Skeletal muscle cell (primary cell): ENCODE measurements at places on chromosomes 13 and 19.

- no peak for DNase-seq
Measured at GRCh38 chr13:42581427-42581826, 7.5 kb downstream of the TNFSF11 start.

DNA sequence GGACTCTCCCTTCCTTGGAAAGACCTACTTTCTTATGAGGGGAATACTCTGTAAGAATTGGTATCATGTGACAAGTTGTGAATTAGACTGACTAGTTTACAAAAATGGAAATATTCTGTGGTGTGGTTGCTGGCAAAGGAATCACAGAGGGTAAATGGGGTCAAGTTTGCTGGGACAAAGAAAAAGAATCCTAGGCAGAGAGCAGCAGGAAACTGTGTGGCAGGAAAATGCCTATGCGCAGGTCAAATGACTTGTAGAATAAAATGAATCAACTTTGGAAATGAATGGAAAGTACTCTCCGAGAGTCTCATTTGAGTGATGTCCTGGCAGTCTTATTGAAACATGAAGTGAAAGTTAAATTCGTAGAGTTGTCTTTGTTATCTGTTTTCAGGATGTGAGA is 1250.7 kb downstream of the UQCRFS1 start:
- DNase-seq: no peak

DNA sequence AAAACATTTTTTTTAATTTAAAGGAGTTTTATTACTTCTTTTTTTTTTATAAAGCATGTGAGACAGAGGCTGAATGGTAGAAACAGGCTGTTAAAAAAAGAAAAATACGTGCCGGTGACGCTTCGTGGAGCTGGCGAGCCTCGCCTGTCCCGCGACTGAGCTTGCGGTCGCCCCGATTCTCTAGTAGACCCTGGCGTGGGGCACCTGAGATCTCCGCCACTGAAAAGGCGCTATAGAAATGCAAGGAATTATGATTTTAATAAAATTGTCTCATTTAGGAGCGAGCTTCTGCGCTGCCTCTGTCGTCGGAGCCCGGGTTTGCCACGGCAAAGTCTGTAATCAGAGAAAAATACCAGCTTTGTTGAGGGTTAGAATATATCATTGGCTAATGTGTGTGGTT is 18.4 kb downstream of the NFIX start:
- no peak for DNase-seq

- DNase-seq: no peak
Measured at GRCh38 chr13:30422054-30422839, at the start of gene UBE2L5. Gene UBE2L5, plus strand, starts transcription at chr13:30422493. Its CDS starts 5,498 bp downstream, at chr13:30427991.

- DNase-seq: no peak
Measured at GRCh38 chr13:95533545-95534160, 18.9 kb upstream of the CLDN10 start.

DNA sequence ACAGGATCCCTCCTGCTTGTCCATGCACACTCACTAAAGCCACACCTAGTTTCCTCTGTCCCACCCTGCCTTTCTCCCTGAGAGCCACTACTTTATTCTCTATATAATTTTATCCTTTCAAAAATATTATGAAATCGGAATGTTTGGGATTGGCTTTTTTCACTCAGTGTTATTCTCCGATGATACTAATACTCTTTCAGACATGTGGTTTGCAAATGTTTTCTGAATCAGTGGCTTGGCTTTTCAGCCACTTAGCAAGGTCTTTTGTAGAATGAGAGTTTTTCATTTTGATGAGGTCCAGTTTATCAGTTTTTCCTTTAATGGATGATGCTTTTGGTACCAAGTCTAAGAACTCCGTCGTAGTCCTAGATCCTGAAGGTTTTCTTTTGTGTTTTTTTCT is 11.6 kb downstream of the SPATA13 start:
- DNase-seq: no peak

GRCh38 chr19:39078436-39079200 is 5.5 kb upstream of the ACP7 start:
- peak; percentile 82 for DNase-seq

- no peak for DNase-seq
Measured at GRCh38 chr13:56317841-56318240, 822.9 kb upstream of the PRR20A start.

DNA sequence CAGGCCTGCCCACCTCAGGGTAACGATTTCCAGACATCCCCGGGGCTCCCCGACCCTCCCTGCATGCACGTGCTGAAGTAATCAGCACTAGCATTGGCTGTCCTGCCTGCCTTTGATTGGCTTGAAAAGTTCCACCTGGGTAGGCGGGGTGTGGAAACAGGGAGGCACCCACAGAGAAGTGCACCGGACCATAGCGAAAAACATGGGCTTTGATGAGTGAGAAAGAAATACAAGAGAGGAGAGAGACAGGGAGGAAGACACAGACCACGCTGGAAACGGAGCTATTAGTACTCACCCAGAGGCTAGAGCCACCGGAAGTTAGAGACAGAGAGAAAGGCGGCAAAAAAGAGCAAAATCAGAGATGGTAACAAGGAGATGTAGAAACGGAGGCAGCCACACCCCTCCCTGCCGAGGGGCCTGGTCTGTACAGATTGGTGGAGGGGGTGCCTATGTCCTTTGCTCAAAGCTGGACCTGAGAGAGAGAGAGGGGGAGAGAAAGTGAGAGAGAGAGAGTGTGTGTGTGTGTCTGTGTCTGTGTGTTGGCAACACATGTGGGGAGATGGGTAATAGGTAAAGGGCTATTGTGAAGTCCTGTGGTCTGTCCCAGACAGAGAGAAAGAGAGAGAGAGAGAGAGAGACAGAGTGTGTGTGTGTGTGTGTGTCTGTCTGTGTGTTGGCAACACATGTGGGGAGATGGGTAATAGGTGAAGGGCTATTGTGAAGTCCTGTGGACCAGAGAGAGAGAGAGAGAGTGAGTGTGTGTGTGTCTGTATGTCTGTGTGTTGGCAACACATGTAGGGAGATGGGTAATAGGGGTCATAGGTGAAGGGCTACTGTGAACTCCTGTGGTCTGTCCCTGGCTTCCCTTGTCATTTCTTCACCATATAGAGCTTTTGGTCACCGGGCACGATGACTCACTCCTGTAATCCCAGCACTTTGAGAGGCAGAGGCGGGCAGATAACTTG is 2.9 kb downstream of the CGB3 start:
- DNase-seq: peak; percentile 27

DNA sequence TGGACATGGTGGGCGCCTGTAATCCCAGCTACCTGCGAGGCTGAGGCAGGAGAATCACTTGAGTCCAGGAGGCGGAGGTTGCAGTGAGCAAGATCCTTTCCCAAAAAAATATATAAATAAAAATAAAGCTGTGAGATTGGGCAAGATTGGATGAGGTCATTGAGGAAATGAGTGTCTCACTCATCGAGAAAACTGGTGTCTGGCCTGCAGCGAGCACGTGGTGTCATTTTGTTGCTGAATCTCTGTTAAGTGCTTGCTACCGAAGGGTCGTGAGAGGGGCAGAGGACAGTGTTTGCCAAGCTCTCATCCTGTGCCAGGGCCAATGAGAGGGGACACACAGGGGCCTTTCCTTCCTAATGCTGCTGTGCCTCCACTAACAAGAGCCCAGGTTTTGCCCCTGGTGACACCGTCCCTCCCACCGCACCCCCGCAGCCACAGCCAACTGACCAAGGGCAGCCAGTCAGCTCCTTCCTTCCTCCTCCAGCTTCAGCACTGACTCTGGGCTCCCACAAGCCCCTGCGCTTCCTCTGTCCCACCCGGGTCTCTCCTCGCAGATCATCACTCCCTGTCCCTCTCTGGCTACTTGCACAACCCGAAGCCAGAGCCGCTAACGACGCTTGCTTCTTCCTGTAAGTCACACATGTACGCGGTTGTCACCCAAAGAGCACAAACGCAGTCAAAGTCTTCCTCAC is 3.2 kb downstream of the POLD1 start:
- DNase-seq: no peak

GRCh38 chr13:111789420-111789819 is 277.5 kb upstream of the SOX1 start:
- DNase-seq: no peak

GRCh38 chr19:16068696-16069259 is 7.5 kb upstream of the TPM4 start:
- no peak for DNase-seq

DNA sequence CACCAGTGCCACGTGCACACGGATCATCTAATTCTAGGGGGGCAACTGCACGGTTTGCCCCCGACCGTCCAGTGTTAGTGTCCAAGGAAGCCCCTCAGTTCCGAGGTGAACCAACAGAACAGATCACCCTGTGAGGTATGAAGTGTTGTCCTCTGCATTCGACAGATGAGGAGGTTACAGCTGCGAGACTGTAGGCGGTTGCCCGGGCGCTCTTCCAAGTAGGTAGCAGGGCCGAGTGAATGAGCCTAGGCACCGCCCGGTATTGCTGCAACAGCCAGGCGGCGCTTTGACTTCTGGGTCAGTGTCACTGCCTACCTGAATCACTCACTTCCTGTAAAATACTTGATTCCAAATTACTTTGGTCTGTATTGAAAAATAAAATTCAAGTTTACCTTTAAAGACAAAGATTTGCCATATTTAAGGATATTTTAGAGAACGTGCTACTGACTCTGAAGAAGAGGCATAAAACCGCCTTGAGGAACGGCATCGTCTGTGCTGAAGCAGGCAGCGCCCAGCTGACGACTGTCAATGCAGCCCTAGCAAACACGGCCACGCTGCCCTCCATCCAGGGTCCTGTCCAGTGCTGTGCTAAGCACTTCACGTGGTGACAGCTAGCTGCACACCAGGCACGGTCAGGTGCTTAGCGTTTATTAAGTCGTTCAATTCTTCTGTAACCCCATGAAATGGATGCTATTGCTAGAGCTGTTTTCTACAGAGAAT is 19.3 kb upstream of the RASA3 start:
- DNase-seq: no peak

DNA sequence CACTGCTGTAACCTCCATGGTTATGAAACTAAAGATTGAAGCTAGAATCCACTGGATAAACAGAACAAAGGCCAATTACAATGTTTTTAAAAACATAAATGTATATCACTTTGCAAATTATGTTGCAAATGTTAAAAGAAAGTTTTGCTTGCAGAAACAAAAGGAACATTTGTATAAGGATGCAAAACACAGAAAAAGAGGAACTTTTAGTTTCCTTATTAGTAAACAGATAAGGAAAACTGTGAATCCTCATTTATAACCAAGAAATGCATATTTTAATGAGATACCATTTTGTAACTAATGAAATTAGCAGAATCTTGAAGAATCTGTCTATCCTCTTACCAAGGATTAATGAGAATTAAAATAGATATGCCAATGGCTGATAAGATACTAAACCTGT is 32.3 kb downstream of the LPAR6 start:
- DNase-seq: no peak

GRCh38 chr13:97386801-97387484 is 47.0 kb upstream of the RAP2A start:
- no peak for DNase-seq

DNA sequence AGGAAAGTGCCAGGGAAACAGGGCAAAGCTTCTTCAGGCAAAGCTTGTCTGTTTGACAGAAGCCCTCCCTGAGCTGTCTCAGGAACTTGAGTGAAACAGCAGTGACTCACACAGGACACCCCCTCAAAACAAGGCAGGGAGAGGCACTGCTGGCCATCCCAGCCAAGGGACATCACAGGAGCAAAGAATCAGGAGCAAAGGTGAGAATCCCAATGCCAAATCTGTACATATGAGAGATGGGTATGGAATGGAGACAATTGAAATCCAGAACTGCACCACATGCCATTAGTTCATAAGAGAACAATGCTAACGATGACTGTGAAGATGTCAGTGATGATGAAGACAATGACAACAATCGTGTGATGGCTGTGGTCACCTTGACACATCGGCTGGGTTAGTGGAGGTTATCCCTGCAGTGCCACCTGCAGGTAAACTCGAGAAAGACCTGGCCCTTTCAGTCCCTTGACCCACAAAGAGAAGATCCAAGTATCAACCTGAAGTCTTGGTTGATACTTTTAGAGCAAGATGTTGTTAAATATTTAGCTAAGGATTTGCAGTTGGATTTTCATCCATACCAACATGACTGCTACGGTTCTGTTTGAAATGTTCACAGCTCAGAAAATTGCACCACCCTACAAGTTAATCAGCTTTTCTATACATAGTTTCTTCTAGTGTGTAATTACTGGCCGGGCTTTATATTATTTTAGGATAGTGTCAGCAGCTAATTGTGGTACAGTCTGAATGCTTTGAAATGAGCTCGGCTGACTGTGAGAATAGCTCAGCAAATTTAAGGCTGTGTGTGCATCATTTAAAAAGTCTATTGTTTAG is 42.0 kb upstream of the IPO5 start:
- no peak for DNase-seq

DNA sequence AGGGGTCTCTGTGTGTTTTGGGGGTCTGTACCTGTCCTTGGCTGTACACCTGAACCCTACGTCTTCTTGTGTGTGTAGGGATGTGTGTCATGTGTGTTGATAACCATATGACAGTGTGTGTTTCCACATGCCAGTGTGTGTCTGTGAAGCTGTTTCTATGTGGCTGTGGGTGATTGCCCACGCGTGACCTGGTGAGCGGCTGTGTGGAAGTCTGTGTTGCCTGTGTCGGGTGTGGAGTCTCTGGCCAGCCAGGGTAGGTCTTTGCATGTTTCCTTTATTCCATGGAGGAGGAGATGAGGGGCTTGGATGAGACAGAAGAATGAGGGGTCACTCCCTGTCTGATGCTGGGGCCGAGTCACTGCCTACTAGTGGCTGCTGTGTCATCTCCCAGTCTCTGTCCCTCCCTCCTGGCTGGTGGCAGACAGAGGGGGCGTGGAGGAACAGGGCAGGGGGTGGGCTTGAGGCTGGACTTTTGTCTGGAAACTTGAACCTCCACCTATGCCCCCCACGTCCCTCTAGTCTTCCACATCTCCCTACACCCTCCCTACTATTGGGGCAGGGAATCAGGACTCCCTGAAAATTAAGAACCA is 2.8 kb upstream of the FOSB start:
- DNase-seq: no peak

DNA sequence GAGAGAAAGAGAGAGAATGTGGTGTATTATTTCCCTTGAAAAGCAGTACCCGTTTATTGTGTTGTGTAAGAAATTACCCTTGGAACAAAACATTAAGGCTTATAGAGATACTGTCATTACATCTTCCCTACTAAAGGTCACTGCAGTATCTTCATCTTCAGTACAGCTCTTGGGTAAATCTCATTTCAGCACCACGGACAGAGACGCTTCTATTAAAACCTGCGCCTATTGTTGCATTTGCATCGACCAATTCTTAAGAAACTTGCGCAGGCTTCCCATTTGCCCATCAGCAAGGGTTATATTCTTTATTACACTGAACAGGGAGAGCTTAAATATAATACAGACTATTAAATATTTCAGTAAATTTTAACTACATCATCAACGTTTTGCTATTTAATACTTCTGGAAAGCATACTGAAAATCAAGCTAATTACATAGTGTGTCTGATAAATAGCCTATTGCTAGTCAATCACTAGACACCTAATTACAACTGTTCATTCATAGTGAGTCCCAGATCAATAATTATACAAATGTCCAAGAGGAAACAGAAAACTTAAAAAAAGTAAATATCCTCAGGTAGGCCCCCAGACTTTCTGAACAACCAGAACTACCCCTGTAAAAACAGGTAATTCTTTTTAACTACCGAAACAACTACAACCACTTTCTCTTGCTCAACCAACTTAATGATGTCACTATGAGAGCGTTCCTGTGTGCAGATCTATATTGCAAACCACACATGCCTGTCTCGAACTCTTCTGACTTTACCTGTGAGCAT is 350.6 kb downstream of the LIG4 start:
- no peak for DNase-seq
